ENCODE measurements at places on chromosomes 12 and 14. TPM values are rescaled to one million over a fixed set of nuclear protein-coding genes. Genes with fewer than 3 reads are reported as not detected.

PHETA1 gene
- total RNA-seq, result 4.1 TPM

HCFC2 gene
- 28.0 TPM for total RNA-seq

KLRC1 gene
- not detected for total RNA-seq

GLT8D2 gene
- 12.6 TPM for total RNA-seq

LETMD1 gene
- total RNA-seq, result 61.4 TPM

DPPA3 gene
- not detected for total RNA-seq

OVCH1 gene
- total RNA-seq, result 0.51 TPM

P3H3 gene
- 72.4 TPM for total RNA-seq

SERPINA3 gene
- total RNA-seq, result 7.2 TPM

PHLDA1 gene
- 252 TPM for total RNA-seq

MDP1 gene
- total RNA-seq, result 22.1 TPM

LRP1 gene
- 464 TPM for total RNA-seq

FMNL3 gene
- total RNA-seq, result 22.5 TPM

TNS2 gene
- total RNA-seq, result 52.4 TPM

PAN2 gene
- 18.5 TPM for total RNA-seq

POLE2 gene
- 4.5 TPM for total RNA-seq

TBX3 gene
- 66.4 TPM for total RNA-seq

PPP4R4 gene
- total RNA-seq, result 0.51 TPM

TOMM20L gene
- not detected for total RNA-seq

RPL10L gene
- total RNA-seq, result not detected

ARID4A gene
- 10.3 TPM for total RNA-seq

OASL gene
- total RNA-seq, result 1.2 TPM

ACOT6 gene
- total RNA-seq, result not detected

TRHDE gene
- 7.3 TPM for total RNA-seq

SDS gene
- not detected for total RNA-seq

CFL2 gene
- 147 TPM for total RNA-seq

ULK1 gene
- 14.9 TPM for total RNA-seq

SLC39A5 gene
- not detected for total RNA-seq
